Nephron progenitor cell (in vitro differentiated cells): ENCODE measurements at places on chromosomes 13 and 19.
A peak's percentile ranks its signal among the peaks of the same experiment; 100 is the strongest.

- peaks cover 16% of the 10 kb centered on the region for H3K4me1 ChIP-seq
- H3K4me3 ChIP-seq: no peak overlapping the region
- H3K27ac ChIP-seq: no peak overlapping the region
- peaks cover 5% of the 10 kb centered on the region for H3K27me3 ChIP-seq
- no peak for DNase-seq
- H3K36me3 ChIP-seq: peaks cover 3% of the 10 kb centered on the region
These were observed 10.8 kb upstream of the HOMER3 start for GRCh38 chr19:18951721-18952281.

DNA sequence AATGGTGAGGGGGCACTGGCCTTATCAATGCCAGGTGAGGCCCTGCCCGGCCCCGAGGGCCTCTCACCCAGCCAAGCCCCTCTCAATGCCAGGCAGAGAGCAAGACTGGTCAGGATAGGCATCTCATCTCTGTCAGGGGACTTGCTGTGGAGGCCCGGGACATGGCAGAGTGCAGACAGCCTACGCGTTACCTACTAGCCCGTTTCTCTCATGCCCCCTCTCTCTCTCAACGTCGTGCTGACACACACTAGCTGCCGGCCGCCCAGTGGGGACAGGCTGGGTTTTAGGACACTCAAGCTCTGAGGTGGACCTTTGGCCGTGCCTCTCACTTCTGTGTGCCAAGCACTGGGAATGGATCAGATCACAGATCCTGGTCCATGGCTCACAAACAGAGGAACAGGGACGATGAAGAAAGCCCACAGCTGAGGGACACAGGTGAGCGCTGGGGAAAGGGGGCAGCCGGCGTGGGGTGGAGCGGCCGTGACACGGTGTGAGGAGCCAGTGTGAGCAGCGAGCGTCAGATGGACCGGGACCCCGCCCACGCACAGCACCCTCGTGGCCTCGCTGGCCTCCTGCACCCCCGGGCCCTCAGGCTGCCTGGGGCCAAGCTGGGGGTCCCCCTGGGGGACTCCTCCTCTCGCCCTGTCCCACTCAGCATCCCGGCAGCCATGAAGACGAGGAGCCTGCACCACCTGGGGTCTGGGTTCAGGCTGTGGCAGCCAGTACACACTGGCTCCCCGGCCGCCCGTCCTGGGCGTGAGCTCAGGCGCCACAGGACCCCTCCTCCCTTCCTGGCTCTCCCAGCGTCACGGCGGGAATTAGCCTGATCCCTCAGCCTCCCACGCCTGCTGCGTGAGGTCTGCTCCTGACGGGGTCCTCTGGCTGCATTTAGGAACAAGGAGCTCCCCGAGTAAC, 76.9 kb upstream of the C13orf46 start:
- H3K36me3 ChIP-seq: peaks cover 4% of the 10 kb centered on the region
- peaks cover 65% of the 10 kb centered on the region for H3K4me1 ChIP-seq
- DNase-seq: no peak

GRCh38 chr13:50918567-50918966, 9.0 kb downstream of the RNASEH2B start:
- peaks cover 39% of the 10 kb centered on the region for H3K36me3 ChIP-seq
- no peak for DNase-seq
- peaks cover 1% of the 10 kb centered on the region for H3K27me3 ChIP-seq

- DNase-seq: no peak
- no peak overlapping the region for H3K27ac ChIP-seq
- H3K4me3 ChIP-seq: no peak overlapping the region
- peaks cover 8% of the 10 kb centered on the region for H3K4me1 ChIP-seq
- peaks cover 28% of the 10 kb centered on the region for H3K36me3 ChIP-seq
These were observed 103.9 kb downstream of the DOCK9 start for GRCh38 chr13:98874029-98874397.

- no peak overlapping the region for H3K4me3 ChIP-seq
- H3K4me1 ChIP-seq: peaks cover 5% of the 10 kb centered on the region
- no peak overlapping the region for H3K27ac ChIP-seq
- H3K36me3 ChIP-seq: no peaks in the 10 kb centered on the region
- peaks cover 8% of the 10 kb centered on the region for H3K27me3 ChIP-seq
- DNase-seq: no peak
These were observed 171.4 kb downstream of the SUCLA2 start for GRCh38 chr13:47829690-47830089.

DNA sequence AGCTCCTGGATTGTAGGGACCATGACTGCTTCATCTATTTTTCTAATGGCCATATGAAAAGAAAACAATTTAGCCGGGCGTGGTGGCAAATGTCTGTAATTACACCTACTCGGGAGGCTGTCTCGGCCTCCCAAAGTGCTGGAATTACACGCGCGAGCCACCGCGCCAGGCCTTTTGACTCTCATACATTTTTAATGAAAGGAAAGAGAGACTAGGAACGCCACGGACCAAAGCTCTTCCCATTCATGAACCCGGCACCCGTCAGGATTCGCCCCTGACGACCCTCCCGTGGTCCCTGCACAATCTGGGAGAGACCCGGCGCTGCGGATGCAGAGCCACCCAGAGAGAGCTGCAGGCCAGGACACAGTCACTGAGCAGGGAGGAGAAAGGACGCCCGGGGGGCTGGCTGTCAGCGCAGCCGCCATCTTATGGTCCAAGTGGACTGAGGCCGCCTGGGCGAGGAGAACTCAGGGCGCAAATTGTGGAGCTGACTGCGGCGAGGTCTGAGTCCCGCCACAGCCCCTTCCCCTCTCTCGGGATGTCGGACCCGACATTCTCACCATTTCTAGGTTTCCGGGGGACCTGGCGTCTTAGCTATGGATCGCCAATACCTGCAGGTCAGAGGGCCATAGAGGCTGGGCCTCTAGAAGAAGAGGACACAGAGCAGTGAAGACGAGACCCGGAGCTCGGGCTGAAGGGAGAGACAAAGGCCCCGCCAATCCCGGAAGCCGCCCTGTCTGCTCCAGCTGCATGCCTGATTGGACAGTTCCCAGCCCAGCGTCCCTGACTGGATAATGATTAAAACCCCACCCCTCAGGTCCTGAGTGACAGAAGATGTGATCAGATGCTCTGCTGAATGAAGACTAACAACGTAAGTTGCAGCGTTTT, at the start of gene ZNF681:
ZNF681 (minus strand) TSS at position 705 of the 888 bp plus-strand sequence; CDS start at position 563, 142 bp downstream.
- peak within 1 kb of the TSS; percentile 98 for H3K27ac ChIP-seq
- H3K4me1 ChIP-seq: peaks cover under 1% of the 10 kb centered on the region
- no peaks in the 10 kb centered on the region for H3K27me3 ChIP-seq
- H3K4me3 ChIP-seq: peak within 1 kb of the TSS; percentile 96
- peaks cover 51% of the 10 kb centered on the region for H3K36me3 ChIP-seq
- DNase-seq: peak; percentile 73

DNA sequence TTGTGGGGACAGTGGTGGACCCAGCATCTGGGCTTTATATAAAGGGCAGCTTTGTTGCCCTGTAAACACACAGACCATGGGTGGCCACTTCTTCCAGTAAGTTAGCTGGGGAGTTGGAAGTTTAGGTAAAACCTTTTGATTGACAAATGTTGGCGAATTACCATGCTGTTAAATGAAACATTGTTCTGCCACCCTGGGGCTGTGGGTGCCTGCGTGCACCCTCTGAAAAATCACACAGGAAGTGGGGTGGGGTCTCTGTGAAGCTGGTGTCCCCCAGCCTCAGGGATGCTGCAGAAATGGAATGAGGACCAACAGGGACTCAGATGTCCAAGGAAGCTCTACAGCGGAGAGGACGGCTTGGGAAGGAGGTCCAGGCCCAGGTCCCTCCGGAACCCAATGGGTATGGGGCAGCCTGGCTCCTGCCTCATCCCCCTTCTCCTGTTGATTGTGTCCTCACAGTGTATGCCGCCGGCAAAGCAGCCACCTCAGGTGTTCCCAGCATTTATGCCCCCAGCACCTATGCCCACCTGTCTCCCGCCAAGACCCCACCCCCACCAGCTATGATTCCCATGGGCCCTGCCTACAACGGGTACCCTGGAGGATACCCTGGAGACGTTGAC, 2.8 kb upstream of the USF2 start:
- peaks cover 44% of the 10 kb centered on the region for H3K4me1 ChIP-seq
- H3K4me3 ChIP-seq: peak overlapping the region; percentile 71
- peak overlapping the region; percentile 75 for H3K27ac ChIP-seq
- H3K36me3 ChIP-seq: peaks cover 15% of the 10 kb centered on the region
- DNase-seq: no peak
- H3K27me3 ChIP-seq: no peaks in the 10 kb centered on the region
